Activated CD8-positive, alpha-beta T cell treated with anti-CD3 and anti-CD28 coated beads for 36 hours (primary cell): ENCODE measurements at places on chromosomes 1 and 21. TPM values are rescaled to one million over a fixed set of nuclear protein-coding genes. Genes with fewer than 3 reads are reported as not detected.

DNA sequence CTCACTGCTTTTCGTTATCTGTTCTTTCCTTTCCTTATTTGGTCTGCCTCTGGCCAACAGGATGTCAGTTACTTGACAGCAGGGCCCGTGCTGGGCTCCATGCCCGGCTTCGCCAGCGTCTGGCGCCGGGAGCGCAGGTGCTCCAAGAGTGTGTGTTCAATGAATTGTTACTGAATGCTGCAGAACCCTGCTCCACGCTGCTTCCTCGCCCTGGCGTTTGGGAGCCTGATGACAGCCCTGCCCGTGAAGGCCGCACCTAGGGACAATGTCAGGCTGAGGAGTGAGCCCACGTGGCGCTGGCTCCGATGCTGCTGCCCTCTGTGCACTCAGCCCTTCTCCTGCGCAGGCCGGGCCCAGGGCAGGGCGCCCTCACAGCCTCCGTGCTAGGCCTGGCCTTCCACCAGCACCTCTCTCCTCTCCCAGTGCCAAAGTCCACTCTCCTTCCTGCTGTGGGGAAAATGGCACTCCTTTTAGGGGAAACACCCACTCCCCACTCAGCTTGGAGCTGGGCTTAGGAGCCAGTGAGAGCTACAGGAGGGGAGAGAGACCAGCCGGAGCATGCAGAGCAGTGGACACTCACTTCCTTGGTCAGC, 51.4 kb downstream of the ACBD3 start:
- H3K4me3 ChIP-seq, result no peak overlapping the region
- no peaks in the 10 kb centered on the region for H3K27me3 ChIP-seq
- H3K4me1 ChIP-seq, result no peaks in the 10 kb centered on the region

GRCh38 chr1:145993618-145994390, 2.6 kb downstream of the TXNIP start:
- peaks cover 48% of the 10 kb centered on the region for H3K36me3 ChIP-seq
- no peak for DNase-seq
- peaks cover 58% of the 10 kb centered on the region for H3K4me1 ChIP-seq
- peak overlapping the region; percentile 98 for H3K4me3 ChIP-seq

- DNase-seq, result no peak
- no peak overlapping the region for H3K27ac ChIP-seq
- peaks cover 13% of the 10 kb centered on the region for H3K27me3 ChIP-seq
Measured at GRCh38 chr1:170277985-170278384, 132.2 kb downstream of the NTMT2 start.

DNA sequence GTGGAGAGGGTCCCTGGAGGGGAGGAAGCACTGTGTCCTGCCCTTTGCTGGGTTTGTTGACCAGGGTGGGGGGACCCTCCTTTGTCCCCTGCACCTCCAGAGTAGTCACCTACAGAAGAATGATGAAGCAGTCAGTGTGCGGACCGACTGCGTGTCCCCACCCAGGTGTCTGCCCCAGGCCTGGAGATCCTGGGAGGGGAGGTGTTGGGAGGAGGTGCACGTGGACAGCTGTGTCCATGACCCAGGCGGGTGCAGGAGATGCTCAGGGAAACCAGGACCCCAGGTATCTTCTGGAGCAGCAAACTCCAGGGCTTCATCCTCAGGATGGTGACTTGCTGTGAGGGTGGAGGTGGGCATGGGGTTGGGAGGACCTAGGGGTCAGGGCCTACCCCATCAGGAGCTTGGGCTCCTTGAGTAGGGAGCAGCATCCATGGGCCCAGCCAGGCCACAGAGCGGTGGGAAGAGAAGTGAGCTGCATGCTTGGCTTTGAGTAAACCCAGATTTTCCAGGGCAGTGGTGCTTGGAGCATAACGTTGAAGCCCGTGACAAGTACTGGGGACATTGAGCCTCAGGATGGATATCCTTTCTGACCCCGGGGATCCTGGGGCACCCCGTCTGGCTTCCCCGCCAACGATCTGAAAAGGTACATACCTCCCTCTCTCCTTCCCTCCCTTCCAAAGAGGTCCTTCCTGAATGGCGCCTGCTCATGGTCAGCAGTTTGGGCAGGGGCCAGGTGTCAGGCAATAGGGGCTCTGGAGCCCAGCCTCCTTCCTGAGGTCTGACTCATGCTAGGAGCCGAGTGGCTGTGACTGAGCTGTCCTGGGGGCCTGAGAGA, 13.7 kb downstream of the ACTRT2 start:
- H3K36me3 ChIP-seq, result no peaks in the 10 kb centered on the region
- DNase-seq, result no peak
- no peaks in the 10 kb centered on the region for H3K27me3 ChIP-seq
- H3K4me3 ChIP-seq, result no peak overlapping the region

GRCh38 chr1:94614168-94614815, 72.7 kb upstream of the F3 start:
- H3K27ac ChIP-seq, result no peak overlapping the region
- no peaks in the 10 kb centered on the region for H3K36me3 ChIP-seq
- no peaks in the 10 kb centered on the region for H3K4me1 ChIP-seq

- H3K27ac ChIP-seq, result no peak overlapping the region
- H3K4me3 ChIP-seq, result no peak overlapping the region
- no peak for DNase-seq
- H3K4me1 ChIP-seq, result no peaks in the 10 kb centered on the region
- H3K36me3 ChIP-seq, result no peaks in the 10 kb centered on the region
Measured at GRCh38 chr1:215243345-215244054, 161.0 kb downstream of the KCNK2 start.

GRCh38 chr1:9615316-9616063, 26.8 kb downstream of the TMEM201 start:
- peak; percentile 71 for DNase-seq
- H3K4me1 ChIP-seq, result no peaks in the 10 kb centered on the region
- H3K36me3 ChIP-seq, result peaks cover 11% of the 10 kb centered on the region
- no peak overlapping the region for H3K27ac ChIP-seq
- H3K4me3 ChIP-seq, result no peak overlapping the region

DNA sequence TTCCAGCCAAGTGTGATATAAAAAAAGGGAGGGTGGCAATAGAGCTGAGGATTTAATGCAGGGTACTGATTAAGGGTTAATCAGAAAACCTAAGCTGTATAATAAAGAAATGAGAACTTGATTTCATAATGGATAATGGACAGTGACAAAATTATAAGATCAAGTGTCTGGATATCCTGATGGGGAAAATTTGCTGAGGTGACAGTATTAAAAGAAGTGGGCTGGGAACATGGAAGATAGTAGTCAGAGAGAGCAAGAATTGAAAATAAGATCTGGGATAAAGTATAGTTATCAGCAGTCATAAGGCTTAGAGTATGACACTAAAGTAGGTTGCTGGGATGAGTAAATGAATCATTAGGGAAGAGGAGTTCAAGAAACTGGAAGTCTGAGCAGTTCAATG, 627.3 kb upstream of the RGS18 start:
- no peaks in the 10 kb centered on the region for H3K4me1 ChIP-seq
- no peaks in the 10 kb centered on the region for H3K36me3 ChIP-seq
- no peak overlapping the region for H3K4me3 ChIP-seq
- no peak for DNase-seq
- no peak overlapping the region for H3K27ac ChIP-seq

GRCh38 chr1:211259638-211260126, 516 bp downstream of the RCOR3 start:
- no peaks in the 10 kb centered on the region for H3K27me3 ChIP-seq
- H3K36me3 ChIP-seq, result peaks cover 22% of the 10 kb centered on the region
- DNase-seq, result peak; percentile 70
- peak overlapping the region; percentile 92 for H3K27ac ChIP-seq

- no peak for DNase-seq
- H3K4me1 ChIP-seq, result no peaks in the 10 kb centered on the region
- H3K36me3 ChIP-seq, result no peaks in the 10 kb centered on the region
- H3K27me3 ChIP-seq, result no peaks in the 10 kb centered on the region
- no peak overlapping the region for H3K27ac ChIP-seq
Measured at GRCh38 chr1:218080863-218081262, 204.2 kb upstream of the RRP15 start.

DNA sequence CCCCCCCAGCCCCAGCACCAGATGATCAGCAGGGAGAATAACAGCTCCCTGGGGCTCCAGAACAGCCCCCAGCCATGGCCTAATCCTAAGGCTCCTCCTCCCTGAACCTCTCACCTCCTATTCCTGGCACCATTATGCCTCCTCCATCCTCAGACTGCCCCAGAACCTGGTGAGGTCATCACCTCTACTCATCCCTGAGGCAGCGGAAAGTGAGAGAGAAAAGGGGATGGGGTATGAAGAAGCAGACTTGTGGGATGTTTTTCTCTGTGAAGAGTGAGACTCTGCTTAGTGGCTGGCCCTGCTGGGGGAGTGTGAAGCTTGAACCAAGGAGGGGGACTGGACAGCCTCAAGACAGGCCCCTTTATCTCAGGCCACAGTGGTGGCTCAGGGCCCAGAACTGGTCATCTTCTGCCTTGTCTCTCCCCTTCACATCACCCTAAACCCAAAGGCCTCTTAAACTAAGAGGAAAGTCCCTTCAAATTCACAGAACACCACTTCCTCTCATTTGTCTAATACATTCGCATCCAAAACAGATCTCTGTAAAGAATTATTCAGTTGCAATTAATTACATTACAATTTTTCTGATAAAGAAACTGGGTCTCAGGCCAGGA, 2.2 kb upstream of the PPM1J start:
- peaks cover 19% of the 10 kb centered on the region for H3K4me1 ChIP-seq
- no peak overlapping the region for H3K27ac ChIP-seq
- no peak for DNase-seq
- no peaks in the 10 kb centered on the region for H3K36me3 ChIP-seq

GRCh38 chr1:226121587-226122400, 59.3 kb downstream of the H3-3A start:
- H3K4me1 ChIP-seq, result peaks cover 25% of the 10 kb centered on the region
- H3K27ac ChIP-seq, result peak overlapping the region; percentile 88
- H3K4me3 ChIP-seq, result peak overlapping the region; percentile 76
- H3K27me3 ChIP-seq, result no peaks in the 10 kb centered on the region
- no peaks in the 10 kb centered on the region for H3K36me3 ChIP-seq
- peak; percentile 71 for DNase-seq

DNA sequence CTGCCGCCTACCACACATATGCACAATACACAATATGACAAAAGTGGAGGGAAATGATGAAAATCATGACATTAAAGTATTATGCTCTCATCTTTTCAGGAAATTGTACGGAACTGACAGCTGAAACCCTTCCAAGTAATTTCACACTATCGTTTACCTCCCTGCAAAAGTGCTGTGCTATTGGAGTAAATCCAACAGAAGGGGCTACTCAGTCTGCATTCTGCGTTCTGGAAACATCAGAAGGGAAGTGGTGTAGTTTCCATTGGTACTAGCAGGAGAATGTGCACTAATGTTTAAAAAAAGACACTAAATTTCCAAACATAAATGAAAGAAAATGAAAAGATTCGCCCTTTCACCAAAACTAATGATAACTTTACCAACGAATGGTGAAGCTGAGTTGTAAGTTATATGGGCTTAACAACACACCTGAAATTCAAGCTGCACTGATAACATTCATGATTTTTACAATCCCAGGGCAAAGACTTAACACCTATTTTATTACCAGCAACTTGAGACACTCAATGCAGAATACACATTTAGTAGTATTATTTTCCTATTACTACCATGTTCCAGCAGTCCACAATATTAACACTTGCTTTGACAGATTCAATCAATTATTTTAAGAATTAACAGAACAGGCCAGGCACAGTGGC, 3.2 kb downstream of the DENND1B start:
- no peak for DNase-seq
- no peak overlapping the region for H3K4me3 ChIP-seq

DNA sequence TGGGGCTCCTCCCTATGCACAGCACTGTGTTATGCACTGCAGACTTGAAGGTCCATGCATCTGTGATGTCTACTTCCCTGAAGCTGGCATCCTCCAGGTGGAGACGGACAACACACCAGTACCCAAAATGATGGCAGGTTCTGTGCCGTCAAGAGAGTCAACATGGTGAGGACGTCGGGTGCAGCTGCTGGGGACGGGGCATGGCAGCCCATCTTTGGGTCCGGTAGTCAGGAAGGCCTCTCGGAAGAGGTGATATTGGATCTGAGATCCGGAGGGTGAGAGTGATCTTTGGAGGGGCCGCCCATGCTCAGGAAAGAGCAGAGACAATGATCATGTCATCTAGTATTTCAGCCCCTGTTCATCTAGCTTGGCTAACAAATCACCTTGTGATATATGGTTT, 104.1 kb downstream of the RIPK4 start:
- no peak overlapping the region for H3K27ac ChIP-seq
- H3K36me3 ChIP-seq, result no peaks in the 10 kb centered on the region
- no peaks in the 10 kb centered on the region for H3K4me1 ChIP-seq
- no peak overlapping the region for H3K4me3 ChIP-seq

GRCh38 chr1:176785056-176785455, 322.1 kb downstream of the PAPPA2 start:
- DNase-seq, result no peak
- H3K4me1 ChIP-seq, result no peaks in the 10 kb centered on the region
- no peaks in the 10 kb centered on the region for H3K36me3 ChIP-seq
- H3K27me3 ChIP-seq, result peaks cover 2% of the 10 kb centered on the region

GRCh38 chr1:69570356-69570755, 2.6 kb downstream of the LRRC7 start:
- no peak overlapping the region for H3K27ac ChIP-seq
- peaks cover 34% of the 10 kb centered on the region for H3K27me3 ChIP-seq
- DNase-seq, result no peak

GRCh38 chr1:167599957-167600581, 30.0 kb upstream of the RCSD1 start:
- H3K36me3 ChIP-seq, result no peaks in the 10 kb centered on the region
- H3K27me3 ChIP-seq, result no peaks in the 10 kb centered on the region

DNA sequence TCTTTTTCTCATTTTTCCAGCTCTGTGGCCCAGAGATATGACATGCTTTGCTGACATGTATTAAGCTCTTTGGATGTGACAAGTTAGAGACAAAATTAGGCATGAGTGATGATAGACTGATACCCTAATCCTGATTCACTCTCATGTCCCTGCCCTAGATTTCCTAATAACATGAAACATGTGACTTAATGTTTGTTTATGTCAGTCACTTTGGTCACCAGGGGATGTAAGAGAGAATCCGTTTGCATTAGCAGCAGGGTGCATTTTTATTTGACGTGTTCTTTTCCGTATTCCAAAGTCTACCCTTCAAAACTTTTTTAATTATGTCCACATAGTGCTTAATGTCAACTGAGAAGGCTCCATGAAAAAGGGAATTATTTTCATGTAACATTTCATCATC, 192.4 kb downstream of the HMCN1 start:
- H3K27me3 ChIP-seq, result peaks cover 4% of the 10 kb centered on the region
- no peak for DNase-seq
- H3K4me3 ChIP-seq, result no peak overlapping the region
- no peaks in the 10 kb centered on the region for H3K36me3 ChIP-seq

TMOD4 gene
- 2.5 TPM for total RNA-seq

PLPPR4 gene
- not detected for total RNA-seq

FCAMR gene
- total RNA-seq, result not detected

RGS4 gene
- total RNA-seq, result not detected

HPDL gene
- total RNA-seq, result 39.8 TPM

HMCN1 gene
- total RNA-seq, result not detected

GPATCH2 gene
- 6.6 TPM for total RNA-seq

CD53 gene
- 257 TPM for total RNA-seq
